Activated naive CD4-positive, alpha-beta T cell treated with anti-CD3 and anti-CD28 coated beads, Interleukin-2, amount 10 ng/mL, durations not matched to agents 5 hours and 36 hours (primary cell): ENCODE measurements at places on chromosomes 16 and 17. TPM values are rescaled to one million over a fixed set of nuclear protein-coding genes. Genes with fewer than 3 reads are reported as not detected.

PHLPP2 gene
- 3.7 TPM for total RNA-seq

TRPV2 gene
- 132 TPM for total RNA-seq

PIP4K2B gene
- total RNA-seq = 49.3 TPM

CDH3 gene
- 0.25 TPM for total RNA-seq

GRIN2A gene
- total RNA-seq = not detected

KRTAP4-4 gene
- total RNA-seq = not detected

SHBG gene
- total RNA-seq = not detected

FOXN1 gene
- not detected for total RNA-seq

EVPLL gene
- total RNA-seq = not detected

TAF15 gene
- total RNA-seq = 239 TPM

PFN1 gene
- 2,036 TPM for total RNA-seq

SLC5A11 gene
- total RNA-seq = not detected
